Activated naive CD8-positive, alpha-beta T cell treated with anti-CD3 and anti-CD28 coated beads, Interleukin-2, amount 50 U/mL, for 24 hours (primary cell): ENCODE measurements at places on chromosomes 16 and 17.

GRCh38 chr16:57720142-57720575 lies 15.4 kb upstream of the KATNB1 start:
- DNase-seq, result peak; percentile 56

- DNase-seq, result no peak
These were observed 33.6 kb downstream of the FTO start for GRCh38 chr16:53737552-53737951.

- DNase-seq, result no peak
These were observed 172.0 kb upstream of the CHMP6 start for GRCh38 chr17:80819422-80820164.

GRCh38 chr17:52047086-52047485 lies 111.4 kb downstream of the CA10 start:
- DNase-seq, result no peak

GRCh38 chr17:10215286-10215685 lies 16.9 kb upstream of the GAS7 start:
- no peak for DNase-seq

DNA sequence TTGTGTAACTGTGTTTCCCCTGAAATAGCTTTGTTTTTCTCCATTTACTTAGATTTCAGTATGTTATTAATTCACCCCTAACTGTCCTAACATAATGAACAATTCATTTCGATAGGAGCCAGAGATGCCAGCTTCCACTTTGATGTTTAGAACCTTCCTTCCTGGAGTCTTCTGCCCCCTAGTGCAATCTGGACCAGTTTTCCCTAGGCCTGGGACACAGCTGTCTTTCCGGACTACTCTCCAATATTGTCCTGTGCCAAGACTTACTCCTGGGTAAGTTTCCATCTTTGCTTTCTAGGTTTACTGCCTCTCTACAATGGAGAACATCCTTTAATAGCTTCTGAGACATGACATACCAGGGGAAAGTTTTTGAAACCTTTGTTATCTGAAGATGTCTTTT lies 12.8 kb downstream of the RECQL5 start:
- DNase-seq, result no peak

GRCh38 chr16:57062329-57062728 lies 30.1 kb upstream of the CPNE2 start:
- DNase-seq, result no peak

GRCh38 chr16:88992351-88993165 lies 15.6 kb upstream of the CBFA2T3 start:
- DNase-seq, result no peak

- no peak for DNase-seq
These were observed 143.0 kb downstream of the ENGASE start for GRCh38 chr17:79217473-79218135.

DNA sequence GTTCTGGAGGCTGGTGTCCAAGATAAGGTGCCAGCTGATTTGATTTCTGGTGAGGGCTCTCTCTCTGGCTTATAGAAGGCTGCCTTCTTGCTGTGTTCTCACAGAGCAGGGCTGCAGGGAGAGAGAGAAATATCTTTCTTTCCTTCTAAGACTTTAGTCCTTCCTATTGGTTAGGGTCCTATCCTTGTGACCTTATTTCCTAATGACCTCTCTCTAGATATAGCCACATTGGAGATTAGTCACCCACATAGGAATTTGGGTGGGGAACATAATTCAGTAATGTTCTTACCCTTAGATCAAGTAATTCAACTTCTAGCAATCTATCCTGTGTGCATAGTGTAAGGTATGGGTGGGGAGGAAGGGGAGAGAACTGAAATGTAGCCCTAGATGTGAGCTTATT lies 18.0 kb upstream of the ABCA5 start:
- DNase-seq, result no peak

- no peak for DNase-seq
These were observed 195.9 kb upstream of the CHMP6 start for GRCh38 chr17:80795754-80796153.

DNA sequence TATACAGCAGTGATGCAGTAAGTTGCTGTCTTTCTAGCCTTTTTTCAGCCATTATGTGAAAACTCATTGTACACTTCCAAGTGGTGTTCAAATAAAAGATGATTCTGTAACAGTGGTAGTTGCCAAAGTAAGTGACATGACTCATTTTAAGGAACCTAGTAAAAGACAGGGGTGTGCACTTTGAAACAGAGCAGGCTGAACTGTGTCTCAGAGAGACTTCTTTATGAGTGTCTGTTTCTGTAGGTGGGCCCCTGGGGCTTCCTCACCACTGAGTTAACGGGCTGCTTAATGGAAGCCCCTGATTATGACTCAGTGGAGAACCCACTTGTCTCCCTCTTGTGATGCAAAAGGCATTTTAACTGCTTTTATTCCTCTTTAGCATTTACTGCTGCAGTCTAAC lies 147.3 kb downstream of the PCTP start:
- DNase-seq, result no peak

- no peak for DNase-seq
These were observed 30.1 kb downstream of the QPRT start for GRCh38 chr16:29708917-29709600.

DNA sequence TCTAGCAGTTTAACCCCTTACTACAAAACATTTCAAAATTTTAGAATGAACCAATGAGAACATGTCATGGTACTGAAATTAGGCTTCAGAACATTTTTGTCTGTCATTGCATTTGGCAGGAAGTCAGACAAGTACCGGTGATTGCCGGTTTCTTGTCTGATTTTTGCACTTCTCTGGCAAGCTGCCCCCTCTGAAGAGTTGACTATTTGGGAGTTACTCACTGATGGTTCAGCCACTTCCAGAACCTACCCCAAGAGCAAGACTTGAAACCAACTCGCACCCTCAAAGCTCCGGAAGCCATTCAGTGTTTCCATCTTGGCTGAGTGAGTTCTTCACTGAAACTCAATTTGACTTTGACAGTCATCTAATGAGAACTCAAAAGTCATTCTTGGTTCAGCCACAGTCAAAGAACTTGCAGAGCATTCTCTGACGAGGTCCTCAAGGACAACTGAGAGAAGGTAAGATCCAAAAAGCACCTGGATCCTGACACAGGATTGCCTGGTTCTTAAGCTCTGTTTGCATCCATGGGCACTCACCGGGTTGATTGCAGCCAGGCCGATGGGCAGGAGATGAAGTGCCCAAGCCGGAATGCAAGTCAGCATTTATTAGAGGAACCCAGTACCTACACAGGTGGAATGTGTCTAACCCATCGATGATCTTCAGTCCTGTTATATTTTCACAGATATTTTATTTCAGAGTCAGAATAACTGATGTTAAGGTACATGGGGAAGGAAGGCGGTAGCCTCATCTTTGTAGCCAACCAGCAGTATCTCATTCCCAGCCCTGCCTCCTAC lies 93.6 kb downstream of the USP22 start:
- DNase-seq, result no peak

GRCh38 chr17:67403065-67403464 lies 26.0 kb downstream of the PITPNC1 start:
- DNase-seq, result no peak

DNA sequence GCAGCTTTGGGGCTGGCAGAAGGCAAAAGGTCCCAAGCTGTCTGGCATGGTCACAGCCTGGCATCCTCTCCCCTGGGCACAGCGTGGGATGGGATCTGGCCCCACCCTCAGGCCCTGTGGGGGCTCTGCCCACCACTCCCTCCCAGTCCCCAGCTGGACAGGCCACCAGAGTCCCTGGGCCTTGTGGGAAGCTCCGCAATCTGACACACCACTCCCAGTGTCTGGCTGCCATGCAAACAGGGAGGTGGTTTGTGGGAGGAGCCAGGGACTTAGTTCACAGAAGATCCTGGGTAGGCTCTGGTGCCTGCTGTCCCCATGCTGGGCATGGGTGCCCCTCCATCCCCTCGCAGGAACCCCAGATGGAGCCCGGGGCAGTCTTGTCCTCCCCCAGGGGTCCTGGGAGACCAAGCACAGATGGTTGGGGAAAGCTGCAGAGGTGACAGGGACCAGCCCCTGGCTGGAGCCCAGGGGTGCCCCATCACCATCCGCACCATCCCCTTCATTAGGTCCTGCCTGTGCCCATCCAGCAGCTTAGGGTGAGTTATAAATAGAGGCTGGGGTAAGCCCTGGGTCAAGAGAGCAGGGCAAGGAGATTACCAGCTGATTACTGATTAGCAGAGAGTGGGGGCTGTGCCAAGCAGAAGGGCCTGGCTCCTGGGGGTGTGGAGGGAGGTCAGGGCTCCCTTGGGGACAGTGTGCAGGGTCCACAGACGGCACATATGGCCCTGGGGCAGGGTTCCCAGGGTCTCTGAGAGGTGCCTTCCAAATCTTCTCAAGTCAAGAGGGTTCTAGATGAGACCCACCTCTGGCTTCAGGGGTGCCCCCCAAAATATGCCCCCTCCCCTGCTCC lies 6.2 kb downstream of the FSCN2 start:
- no peak for DNase-seq

- peak; percentile 75 for DNase-seq
These were observed 13.2 kb downstream of the SREBF1 start for GRCh38 chr17:17823433-17824118.

GRCh38 chr17:60526726-60527125 lies 684 bp upstream of the APPBP2 start:
- DNase-seq, result no peak

DNA sequence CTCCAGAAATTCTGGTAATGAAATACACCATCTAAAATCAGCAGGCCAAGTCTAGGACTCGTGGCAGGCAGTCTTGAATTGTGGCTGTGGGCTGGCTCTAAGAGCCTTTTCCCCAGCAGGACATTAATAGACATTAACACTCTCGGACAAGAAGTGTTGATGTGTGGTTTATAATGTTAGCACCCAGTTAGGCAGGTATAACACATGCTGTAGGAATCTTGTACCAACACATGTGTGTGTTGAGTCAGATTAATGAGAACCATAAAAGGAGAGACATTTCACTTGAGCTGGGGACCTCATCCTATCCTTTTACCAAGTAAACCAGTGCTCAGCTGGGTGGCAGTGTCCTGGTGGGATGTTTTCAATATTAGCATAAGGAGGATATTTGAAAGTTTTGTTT lies 264.5 kb downstream of the FTO start:
- no peak for DNase-seq

DNA sequence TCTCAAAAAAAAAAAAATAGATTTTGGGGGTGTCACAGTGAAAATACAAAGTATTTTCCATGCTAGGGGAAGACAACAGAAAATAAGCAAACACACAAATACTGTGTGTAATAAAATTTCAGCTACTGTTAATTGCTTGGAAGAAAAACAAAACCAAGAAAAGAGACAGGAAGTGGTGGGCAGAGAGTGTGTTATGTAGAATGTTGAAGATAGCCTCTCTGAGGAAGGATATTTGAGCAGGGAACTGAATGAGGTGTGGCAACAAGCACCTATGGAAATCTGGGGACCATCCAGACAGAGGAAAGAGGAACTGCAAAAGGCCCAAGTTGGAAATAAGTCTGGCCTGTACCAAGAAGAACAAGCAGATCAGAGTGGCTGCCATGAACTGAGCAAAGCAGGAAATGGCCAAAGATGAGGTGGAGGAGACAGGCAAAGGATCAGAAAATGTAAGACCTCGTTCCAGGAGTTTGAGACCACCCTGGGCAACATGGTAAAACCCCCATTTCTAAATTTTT lies 7.8 kb upstream of the USP31 start:
- DNase-seq, result no peak

DNA sequence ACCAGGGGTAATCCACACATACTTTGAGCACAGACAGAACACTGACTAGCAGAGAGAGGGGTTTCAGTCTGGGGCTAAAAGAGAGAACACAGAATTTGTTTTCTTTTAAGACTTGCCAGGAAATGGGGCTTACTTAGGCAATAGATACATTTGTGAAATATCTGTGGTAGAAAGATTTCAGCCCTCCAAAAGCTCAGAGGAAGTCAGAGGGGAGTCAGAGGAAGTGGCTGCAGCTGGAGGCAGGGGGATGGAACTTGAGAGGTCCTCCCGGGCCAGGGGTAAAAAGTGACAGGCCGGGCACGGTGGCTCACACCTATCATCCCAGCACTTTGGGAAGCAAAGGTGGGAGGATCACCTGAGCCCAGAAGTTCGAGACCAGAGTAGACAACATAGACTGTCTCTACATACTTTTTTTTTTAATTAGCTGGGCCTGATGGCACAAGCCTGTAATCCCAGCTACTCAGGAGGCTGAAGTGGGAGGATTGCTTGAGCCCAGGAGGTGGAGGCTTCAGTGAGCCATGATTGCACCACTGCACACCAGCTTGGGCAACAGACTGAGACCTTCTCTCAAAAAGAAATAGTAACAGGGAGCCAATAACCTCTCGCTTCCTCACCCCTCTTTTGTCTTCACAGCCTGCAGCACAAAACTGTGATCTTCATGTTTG lies 49.9 kb downstream of the NLRC5 start:
- peak; percentile 55 for DNase-seq

GRCh38 chr17:80668375-80669148 lies 123.9 kb downstream of the RPTOR start:
- no peak for DNase-seq

GRCh38 chr17:17525311-17525710 lies 29.1 kb upstream of the RASD1 start:
- DNase-seq, result no peak

- DNase-seq, result no peak
These were observed 12.1 kb downstream of the NFE2L1 start for GRCh38 chr17:48060249-48060648.

DNA sequence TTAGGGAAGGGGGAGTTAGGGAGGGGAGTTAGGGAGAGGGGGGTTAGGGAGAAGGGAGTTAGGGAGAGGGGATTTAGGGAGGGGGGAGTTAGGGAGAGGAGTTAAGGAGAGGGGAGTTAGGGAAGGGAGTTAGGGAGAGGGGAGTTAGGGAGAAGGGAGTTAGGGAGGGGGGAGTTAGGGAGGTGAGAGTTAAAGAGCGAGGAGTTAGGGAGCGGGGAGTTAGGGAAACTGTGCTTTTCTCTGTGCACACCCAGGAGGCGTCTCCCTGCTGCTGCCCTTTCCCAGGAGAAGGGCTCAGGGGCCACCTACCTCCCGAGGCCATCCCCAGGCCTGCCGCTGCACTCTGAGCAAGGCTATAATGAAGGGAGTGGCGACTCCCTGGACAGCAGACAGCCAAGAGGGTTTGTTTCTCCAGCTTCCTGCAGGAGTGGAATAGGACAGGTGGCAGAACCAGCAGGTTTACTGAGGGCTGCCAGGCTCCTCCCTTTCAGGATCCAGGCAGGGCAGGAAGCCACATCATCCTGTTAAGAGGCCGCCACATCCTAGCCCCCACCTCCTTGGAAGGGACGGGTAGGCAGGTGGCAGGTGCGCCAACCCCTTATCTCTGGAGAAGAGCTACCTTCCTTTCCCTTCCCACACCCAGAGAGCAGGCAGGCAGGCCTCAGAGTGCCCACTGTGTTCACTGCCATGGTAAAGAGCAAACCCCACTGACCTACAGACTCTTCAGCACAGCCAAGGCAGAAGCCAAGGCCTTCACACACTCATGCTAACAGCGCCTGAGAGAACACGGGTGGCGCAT lies 4.3 kb downstream of the CANT1 start:
- DNase-seq, result no peak

- DNase-seq, result no peak
These were observed 9.8 kb downstream of the ITGAL start for GRCh38 chr16:30482366-30482765.
